ENCODE measurements at places on chromosomes 1 and 21.

DNA sequence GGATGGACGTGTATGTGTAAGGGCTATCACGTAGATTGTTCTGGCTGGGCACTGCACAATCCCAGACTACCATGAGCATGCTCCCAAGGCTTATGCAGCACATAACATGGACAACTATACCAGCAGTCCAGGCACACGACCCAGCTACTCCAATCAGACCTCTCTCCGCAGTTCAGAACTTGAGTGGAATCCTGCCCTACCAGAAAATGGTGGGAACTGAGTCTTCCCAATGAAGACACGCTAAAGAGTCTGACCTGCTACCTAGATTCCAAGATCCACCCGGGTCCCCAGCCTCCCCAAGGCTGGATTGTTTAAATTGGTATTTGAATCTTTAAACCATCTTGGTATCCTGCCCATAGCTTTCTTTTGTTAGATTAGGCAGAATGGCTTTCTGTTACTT lies 251.3 kb upstream of the KAZN start:
- DNase-seq = no peak

GRCh38 chr1:118659646-118660045 lies 328.5 kb downstream of the TBX15 start:
- no peak for DNase-seq

DNA sequence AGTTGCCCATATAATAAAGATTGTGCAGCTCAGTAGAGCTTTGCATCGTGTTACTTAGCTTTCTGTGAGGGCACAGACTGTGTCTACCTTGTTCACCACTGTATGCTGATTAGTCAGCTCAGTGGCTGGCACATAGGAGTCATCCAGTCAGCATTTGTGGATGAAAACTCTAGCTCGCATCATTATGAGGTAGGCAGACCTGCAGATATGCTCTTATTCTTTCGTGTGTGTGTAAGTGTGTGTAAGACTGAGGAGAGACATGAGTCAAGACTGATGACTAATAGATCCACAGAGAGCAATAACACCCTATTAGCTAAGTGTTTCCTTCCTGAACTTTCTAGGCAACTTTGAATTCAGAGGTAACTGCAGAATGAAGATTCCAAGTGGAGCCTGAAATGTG lies 17.1 kb downstream of the TTF2 start:
- no peak for DNase-seq

- DNase-seq = no peak
These were observed 51.8 kb downstream of the RGS2 start for GRCh38 chr1:192860478-192861185.

DNA sequence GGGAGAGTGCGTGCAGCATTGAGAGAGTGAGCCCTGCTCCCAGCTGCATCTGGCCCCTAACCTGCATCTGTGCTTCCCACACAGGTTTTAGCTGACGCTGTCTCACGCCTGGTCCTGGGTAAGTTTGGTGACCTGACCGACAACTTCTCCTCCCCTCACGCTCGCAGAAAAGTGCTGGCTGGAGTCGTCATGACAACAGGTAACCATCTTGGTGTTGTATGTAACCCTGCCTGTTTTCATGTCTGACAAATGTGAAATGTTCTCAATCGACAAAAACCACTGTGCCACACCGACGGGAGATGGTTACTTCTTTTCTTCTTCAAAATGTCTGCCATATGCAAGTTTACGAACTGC lies 105.8 kb downstream of the ADARB1 start:
- DNase-seq = no peak

DNA sequence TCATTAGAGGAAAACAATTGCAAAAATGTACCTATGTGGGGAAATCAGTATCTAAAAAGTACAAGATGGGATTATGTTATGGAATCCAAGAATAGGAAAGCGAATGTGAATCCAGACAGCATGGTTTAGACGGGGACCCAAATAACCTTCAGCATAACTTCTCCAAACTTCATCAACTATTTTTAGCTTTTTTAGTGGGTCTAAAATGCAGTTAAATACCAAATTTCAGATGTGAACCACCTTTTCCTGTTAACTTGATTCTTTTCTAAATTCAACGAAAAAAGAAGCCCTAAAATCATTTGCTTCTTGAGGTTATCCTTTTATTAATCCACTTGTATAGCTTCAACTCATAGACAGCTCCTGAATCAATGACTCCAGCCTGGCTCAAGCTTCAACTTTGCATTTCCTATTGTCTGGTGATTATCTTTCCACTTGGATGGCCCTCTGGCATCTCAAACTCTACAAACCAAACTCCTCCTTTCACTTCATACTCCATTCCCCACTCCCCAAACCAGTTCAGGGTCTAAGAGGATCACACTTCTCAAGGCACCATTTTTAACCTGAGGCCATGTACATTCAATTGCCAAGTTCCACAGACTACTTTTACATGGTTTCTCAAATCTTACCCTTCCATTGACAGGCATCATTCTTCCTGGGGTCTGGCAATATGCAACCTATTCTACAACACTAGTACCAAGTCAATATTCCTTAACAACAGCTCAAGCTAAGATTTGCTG lies 7.4 kb downstream of the ERRFI1 start:
- no peak for DNase-seq

- no peak for DNase-seq
These were observed 45.2 kb downstream of the CLIC4 start for GRCh38 chr1:24790490-24790889.

- DNase-seq = no peak
These were observed 86.2 kb downstream of the SIK1 start for GRCh38 chr21:43340491-43341377.

GRCh38 chr1:20233866-20234265 lies 47.5 kb upstream of the PLA2G2C start:
- no peak for DNase-seq

GRCh38 chr1:187451238-187451637 lies 622.5 kb downstream of the PLA2G4A start:
- no peak for DNase-seq
